Activated naive CD4-positive, alpha-beta T cell treated with anti-CD3 and anti-CD28 coated beads, Interleukin-2, amount 50 U/mL, for 16 hours (primary cell): ENCODE measurements at places on chromosomes 6 and 20.

GRCh38 chr6:43405354-43405753, 22.0 kb upstream of the ABCC10 start:
- no peak for DNase-seq

DNA sequence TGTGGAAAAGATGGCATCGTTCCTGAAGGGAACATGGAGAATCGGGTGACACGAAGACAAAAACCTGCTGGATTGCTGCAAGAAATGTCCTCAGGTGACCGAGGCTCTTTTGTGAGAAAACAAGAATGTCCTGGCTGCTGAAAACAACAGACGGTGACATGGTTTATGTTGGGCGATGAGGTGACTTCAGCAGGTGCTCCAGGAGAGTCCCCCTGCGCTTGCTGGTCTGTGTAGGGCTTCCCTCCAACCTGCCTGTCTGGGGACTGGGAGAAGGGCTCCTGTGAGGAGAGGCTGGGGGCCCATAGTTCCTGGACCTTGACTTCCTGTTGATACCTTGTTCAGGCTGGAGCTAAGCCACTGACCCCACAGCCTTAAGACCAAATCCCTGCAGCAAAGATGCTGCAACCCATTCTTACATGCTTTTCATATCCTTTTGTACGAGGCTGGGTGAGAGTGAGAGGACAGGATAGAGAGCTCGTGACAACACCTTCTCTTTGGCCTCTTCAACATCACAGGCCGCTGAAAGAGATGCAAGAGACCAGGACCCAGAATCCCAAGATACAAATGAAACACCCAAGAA, 134.8 kb downstream of the CD83 start:
- no peak for DNase-seq

GRCh38 chr20:31278178-31278577, 20.7 kb downstream of the DEFB115 start:
- no peak for DNase-seq

DNA sequence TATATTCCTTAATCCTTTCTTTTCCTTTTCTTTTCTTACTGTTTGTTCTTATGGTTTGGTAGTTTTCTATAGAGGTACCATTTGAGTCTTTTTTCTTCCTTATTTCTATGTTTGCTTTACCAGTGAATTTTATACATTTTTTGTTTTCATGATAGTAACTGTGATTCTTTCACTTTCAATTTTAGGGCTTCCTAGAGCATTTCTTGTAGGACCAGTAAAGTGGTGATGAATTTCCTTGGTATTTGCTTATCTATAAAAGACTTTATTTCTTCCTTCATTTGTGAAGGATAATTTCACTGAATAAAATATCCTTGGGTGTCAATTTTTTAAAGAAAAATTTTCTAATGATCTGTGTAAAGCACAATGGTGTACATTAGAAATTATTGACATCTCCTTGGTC, 637.4 kb downstream of the CD109 start:
- DNase-seq: no peak

GRCh38 chr20:46463852-46464251, 49.5 kb downstream of the ZNF334 start:
- no peak for DNase-seq

GRCh38 chr6:136720045-136720770, 72.1 kb downstream of the MAP3K5 start:
- DNase-seq: no peak

GRCh38 chr20:31670371-31671228, 32.9 kb downstream of the COX4I2 start:
- no peak for DNase-seq

GRCh38 chr6:109069746-109070145, 24.9 kb downstream of the SESN1 start:
- DNase-seq: no peak

DNA sequence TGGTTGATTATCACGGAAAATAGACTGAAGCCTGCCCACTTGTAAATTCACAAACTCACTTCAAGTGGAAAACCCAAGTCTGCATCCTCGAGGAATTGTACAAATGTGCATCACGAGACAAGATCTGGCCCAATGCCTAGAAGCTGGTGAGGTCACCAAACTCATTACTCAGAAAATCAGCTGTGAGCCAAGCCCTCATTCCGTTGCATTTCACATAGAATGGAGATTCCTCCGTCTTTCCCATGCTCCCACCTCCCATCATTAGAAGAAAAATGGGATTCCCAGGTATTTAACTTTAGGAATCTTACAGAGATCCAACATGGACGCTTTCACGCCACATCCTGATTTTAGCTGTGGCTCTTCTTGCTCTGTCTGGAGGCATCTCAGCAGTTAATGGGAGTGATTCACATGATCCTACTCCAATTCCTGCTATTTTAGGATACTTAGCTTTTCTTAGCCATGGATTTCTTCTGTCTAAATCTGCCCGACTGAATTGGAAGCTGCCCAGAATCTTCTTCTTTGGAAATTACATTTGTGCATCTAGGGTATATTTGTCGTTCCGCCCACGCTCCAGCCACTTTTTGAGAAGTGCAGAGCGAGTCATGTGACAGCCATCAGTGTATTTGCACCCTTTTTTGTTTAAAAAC, 68.7 kb upstream of the STMND1 start:
- DNase-seq: no peak

GRCh38 chr20:61879303-61879620, 186.4 kb downstream of the TAF4 start:
- no peak for DNase-seq

GRCh38 chr6:149905371-149905910, 7.5 kb upstream of the RAET1E start:
- no peak for DNase-seq

DNA sequence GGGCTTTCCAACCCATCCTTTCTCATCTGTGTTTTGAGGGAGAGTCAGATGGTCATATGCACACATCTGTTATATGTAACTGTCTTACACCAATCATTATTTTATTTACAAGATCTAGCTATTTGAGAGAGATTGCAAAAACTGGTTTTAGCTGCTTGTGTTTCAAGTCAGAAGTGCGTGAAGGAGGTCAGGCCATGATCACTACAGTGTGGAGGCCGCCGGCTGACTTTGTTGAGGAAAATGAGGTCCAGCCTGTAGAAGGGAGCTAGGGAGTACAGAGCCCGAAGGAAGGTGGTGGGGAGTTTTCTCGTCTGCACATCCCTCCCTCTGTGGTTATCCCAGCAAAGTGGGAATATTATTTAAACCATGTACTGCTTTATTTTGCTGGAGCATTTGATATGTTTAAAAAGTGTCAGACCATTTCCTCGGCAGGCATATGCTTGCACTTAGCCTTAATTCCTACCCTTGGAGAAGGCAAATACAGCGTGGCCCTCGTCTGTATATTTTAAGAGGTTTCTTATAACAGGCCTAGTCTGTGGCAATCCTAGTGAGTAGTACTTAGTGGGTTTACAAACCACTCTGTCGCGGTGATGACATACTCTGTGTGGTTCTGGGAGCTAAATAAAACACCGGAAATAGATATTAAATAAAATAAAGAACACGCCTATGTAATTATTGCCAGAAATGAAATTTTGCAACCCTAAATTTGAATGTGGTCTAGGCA, 95.6 kb downstream of the UST start:
- DNase-seq: no peak

DNA sequence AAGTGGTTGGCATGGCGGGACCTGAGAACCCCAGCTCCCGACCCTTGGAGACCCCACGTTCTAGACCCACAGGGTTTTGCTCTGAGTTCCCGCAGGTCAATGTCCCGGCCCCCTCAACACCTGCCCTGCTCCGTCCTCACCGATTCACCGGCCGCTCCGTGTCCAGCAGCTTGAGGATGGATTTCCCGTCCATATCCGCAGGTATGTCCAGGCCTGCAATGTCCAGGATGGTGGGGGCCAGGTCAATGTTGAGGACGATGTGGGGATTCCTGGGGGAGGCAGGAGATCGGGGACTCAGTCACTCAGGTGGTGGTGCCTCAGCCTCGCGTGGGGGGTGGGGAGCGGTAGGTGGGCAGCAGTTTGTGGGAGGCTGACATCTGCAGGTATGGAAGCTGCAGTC, 106.7 kb downstream of the SULF2 start:
- DNase-seq: no peak

DNA sequence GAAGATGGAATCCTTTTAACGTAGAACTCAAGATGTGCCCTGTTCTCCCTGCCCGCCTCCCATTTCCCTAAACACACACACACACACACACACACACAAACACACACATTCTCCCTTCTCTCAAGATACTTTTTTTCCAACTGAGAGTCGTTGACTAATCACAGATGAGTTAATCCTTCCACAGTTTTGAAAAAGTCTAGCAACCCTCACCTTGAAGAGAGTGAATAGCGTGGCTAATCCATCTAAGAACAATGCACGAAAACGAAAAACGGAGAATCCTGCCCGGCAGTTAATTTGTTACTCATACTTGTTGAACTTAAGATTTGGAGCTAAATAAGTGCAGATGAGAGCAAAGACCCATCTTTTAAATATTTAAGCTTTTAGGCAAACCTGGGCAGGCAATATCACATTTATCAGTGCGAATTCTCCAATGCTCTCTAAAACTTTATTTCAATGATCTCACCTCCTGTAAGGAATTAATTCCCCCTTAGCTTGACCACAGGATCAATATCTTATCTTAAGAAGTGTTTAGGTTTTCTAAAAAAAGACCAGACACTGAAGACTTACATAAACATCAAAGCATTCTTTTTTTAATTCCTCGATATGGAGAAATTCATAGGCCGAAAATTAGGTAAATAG, 1.1 kb downstream of the AGPAT4 start:
- no peak for DNase-seq

GRCh38 chr6:85134172-85134571, 315.7 kb upstream of the NT5E start:
- no peak for DNase-seq

DNA sequence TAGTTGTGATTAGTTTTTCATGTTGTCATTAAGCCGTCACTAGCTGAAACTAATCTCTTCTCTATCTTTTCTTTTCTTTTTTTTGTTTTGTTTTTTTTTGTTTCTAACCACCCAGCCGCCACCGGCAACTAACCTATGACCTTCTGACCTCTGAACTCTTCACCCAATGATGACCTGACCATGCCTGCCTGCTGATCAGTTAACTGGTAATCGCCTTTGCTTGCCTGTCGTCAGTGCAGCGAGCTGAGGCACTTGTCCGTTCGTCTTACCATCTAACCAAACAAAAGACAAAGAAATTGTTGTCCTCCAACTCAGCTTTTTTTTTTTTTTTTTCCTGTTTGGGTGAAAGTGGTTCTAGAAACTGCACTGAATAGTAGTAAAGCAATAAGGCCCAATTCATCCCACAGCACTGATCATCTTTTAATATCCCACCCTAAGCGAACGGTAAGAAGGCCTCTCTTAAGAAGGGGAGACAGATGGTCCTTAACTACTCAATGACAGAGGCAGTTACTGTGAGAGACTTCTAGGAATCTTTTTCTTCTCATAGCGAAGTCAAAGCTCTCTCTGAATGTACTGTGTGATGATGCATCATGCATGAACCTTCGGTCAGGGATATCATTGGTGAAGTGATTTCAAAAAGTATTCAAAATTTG, 156.2 kb downstream of the QKI start:
- no peak for DNase-seq

- DNase-seq: no peak
Observed at GRCh38 chr6:69816569-69816968, 19.8 kb upstream of the LMBRD1 start.

DNA sequence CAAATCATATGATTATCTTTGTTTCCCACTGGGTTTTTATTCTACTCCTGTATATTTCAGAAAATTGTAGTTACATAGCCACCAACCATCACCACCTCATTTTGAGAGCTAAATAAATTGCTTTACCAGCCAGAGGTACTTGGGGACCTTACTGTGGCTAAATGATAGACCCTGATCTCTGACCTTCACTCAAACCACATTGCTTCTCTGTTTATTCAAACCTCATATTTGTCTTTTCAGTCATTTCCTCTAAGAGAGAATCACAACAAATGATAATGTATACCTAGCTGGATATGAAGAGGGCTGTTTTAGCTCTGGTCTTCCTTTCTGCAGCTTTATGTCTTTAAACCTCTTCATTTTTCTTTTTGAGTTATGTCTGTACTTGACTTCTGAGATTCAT, 142.8 kb downstream of the ADGB start:
- no peak for DNase-seq

- no peak for DNase-seq
Observed at GRCh38 chr6:123159861-123160260, 163.8 kb downstream of the CLVS2 start.

DNA sequence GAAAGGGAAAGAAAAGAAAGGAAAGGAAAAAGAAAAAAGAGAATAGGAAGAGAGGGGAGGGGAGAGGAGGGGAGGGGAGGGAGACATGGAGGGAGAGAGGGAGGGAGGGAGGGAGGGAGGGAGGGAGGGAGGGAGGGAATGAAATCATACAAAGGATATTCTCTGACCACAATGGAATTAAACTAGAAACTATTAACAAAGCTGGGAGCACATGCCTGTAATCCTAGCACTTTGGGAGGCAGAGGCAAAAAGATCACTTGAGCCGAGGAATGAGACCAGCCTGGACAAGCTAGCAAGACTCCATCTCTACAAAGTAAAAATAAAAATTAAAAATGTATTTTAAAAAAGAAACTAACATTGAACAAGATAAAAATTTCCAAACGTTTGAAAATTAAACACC, 62.8 kb downstream of the ILRUN start:
- DNase-seq: no peak

DNA sequence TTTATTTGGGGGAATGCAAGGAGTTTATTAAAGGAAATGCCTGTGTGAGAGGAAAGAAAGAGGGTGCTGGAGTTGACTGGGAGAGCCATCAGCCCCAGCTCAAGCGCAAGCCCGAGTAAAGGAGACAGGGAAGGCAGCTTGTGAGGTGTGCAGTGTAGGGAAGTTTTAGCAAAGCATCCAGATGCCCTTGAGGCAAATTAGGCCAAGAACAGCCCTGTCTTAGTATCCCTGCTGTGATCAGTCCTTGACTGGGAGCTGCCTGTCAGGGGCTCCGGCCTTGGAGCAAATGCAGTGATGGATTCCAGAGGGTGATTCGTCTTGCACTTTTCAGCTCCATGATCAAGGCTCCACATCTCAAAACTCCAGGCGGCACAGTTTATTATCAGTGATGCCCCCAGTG, 561.7 kb downstream of the KIF16B start:
- no peak for DNase-seq

- DNase-seq: no peak
Observed at GRCh38 chr6:106460481-106460880, 100.0 kb downstream of the CRYBG1 start.

DNA sequence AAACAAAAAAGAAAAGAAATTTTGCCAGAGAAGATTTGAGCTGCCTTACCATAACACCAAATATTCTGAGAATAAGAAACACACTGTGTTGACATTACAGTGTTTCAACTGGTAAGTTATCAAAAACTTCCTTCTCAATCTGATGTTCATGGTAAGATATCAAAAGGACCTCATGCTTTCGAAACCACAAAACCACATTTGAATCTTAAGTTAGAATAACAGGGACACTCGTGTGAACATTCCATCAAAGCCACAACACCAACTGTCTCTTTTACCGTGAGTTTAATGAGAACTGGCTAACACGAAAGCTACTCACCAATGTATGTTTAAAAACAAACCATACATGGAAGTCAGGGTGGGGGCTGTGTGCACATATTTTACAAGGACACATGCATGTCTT, 73.0 kb upstream of the OPRM1 start:
- no peak for DNase-seq
